ENCODE measurements at places on chromosomes 12 and 14. TPM values are rescaled to one million over a fixed set of nuclear protein-coding genes. Genes with fewer than 3 reads are reported as not detected.

The CEBPE gene
- polyA plus RNA-seq, result not detected

The LYZ gene
- not detected for polyA plus RNA-seq

The EFS gene
- polyA plus RNA-seq, result 1.4 TPM

The OR6C2 gene
- polyA plus RNA-seq, result not detected

The IL23A gene
- 1.6 TPM for polyA plus RNA-seq

The MSRB3 gene
- polyA plus RNA-seq, result 12.7 TPM

The RFX4 gene
- polyA plus RNA-seq, result not detected

The RTN1 gene
- polyA plus RNA-seq, result 0.06 TPM

The PLEKHG7 gene
- polyA plus RNA-seq, result not detected

The RAB35 gene
- 51.0 TPM for polyA plus RNA-seq

The TSHR gene
- not detected for polyA plus RNA-seq

The SLC7A7 gene
- polyA plus RNA-seq, result 0.33 TPM

The PPHLN1 gene
- polyA plus RNA-seq, result 95.5 TPM

The NEUROD4 gene
- not detected for polyA plus RNA-seq

The NACA gene
- polyA plus RNA-seq, result 953 TPM

The CISTR gene
- not detected for polyA plus RNA-seq

The EIF2S3B gene
- 0.52 TPM for polyA plus RNA-seq

The BCL2L14 gene
- not detected for polyA plus RNA-seq

The KRT82 gene
- polyA plus RNA-seq, result not detected

The EDDM3A gene
- not detected for polyA plus RNA-seq

The FBLN5 gene
- 0.27 TPM for polyA plus RNA-seq

The FOXN4 gene
- polyA plus RNA-seq, result not detected

The DHRS7 gene
- 79.2 TPM for polyA plus RNA-seq

The TPH2 gene
- not detected for polyA plus RNA-seq

The CLEC4E gene
- polyA plus RNA-seq, result not detected

The KRT75 gene
- 59.4 TPM for polyA plus RNA-seq

The BMAL2 gene
- polyA plus RNA-seq, result 33.6 TPM

The OTOGL gene
- 0.08 TPM for polyA plus RNA-seq

The BATF gene
- polyA plus RNA-seq, result not detected

The HOXC10 gene
- polyA plus RNA-seq, result 33.1 TPM

The MANSC4 gene
- 0.59 TPM for polyA plus RNA-seq

The PRKD1 gene
- polyA plus RNA-seq, result 0.32 TPM

The RPS6KA5 gene
- 2.9 TPM for polyA plus RNA-seq

The PMEL gene
- polyA plus RNA-seq, result 1.3 TPM

The HOXC4 gene
- polyA plus RNA-seq, result 0.81 TPM

The RAD9B gene
- 0.41 TPM for polyA plus RNA-seq

The POTEM gene
- polyA plus RNA-seq, result not detected

The GUCY2C gene
- polyA plus RNA-seq, result 0.06 TPM

The KRT73 gene
- not detected for polyA plus RNA-seq

The ART4 gene
- polyA plus RNA-seq, result not detected

The LBHD2 gene
- polyA plus RNA-seq, result not detected

The C1RL gene
- polyA plus RNA-seq, result 8.5 TPM

The RNFT2 gene
- polyA plus RNA-seq, result 0.95 TPM

The CFAP54 gene
- polyA plus RNA-seq, result 0.46 TPM

The SDS gene
- polyA plus RNA-seq, result not detected

The KCNMB4 gene
- polyA plus RNA-seq, result 1.5 TPM

The ING4 gene
- polyA plus RNA-seq, result 30.4 TPM

The LTB4R2 gene
- polyA plus RNA-seq, result 5.4 TPM

The GPRC5D gene
- polyA plus RNA-seq, result 0.32 TPM

The KRT4 gene
- polyA plus RNA-seq, result 1.9 TPM

The EIF4B gene
- 378 TPM for polyA plus RNA-seq

The KHNYN gene
- 26.0 TPM for polyA plus RNA-seq

The NFATC4 gene
- polyA plus RNA-seq, result 2.2 TPM

The MYF6 gene
- polyA plus RNA-seq, result not detected

The KRT5 gene
- 14,274 TPM for polyA plus RNA-seq

The TNFAIP2 gene
- polyA plus RNA-seq, result 0.71 TPM
